Stomach (tissue), 19 donors: ENCODE measurements at places on chromosomes 11 and 22. TPM values are rescaled to one million over a fixed set of nuclear protein-coding genes. Genes with fewer than 3 reads are reported as not detected.

DNA sequence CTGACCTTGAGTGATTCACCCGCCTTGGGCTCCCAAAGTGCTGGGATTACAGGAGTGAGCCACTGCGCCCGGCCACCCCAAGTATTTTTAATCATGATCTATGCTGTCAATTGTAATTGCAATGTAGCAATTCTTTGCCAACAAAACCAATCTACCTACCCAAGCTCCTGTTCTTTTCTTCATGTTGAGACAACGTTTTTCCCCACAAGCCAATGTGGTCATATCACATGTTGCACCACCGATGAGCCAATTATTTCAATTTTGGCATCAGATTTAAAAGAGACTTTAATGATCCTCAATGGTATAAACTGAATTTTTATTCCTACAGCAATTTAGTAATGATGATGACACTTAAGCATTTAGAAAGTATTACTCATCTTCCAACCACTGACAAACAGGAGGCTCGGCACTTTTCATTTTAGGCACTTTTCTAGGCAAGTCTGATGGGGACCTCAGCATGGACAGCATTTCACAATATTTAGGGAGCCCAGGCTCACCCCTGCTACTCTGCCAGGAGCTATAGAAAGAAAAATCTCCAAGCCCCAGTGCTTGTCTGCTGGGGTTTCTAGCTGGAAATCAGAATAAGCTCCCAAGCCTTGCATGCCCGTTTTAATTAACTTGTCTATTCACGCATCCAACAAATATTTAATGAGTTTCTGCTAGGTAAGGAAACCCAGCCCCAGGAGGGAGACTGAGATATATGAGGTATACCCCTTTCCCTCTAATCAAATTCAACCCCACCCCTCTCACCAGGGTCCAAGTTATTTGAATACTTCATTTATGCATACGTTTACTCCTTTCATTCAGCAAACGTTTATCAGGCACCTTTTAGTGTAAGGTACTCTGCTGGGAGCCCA lies 291.4 kb downstream of the ST3GAL4 start:
- no peak for DNase-seq

DNA sequence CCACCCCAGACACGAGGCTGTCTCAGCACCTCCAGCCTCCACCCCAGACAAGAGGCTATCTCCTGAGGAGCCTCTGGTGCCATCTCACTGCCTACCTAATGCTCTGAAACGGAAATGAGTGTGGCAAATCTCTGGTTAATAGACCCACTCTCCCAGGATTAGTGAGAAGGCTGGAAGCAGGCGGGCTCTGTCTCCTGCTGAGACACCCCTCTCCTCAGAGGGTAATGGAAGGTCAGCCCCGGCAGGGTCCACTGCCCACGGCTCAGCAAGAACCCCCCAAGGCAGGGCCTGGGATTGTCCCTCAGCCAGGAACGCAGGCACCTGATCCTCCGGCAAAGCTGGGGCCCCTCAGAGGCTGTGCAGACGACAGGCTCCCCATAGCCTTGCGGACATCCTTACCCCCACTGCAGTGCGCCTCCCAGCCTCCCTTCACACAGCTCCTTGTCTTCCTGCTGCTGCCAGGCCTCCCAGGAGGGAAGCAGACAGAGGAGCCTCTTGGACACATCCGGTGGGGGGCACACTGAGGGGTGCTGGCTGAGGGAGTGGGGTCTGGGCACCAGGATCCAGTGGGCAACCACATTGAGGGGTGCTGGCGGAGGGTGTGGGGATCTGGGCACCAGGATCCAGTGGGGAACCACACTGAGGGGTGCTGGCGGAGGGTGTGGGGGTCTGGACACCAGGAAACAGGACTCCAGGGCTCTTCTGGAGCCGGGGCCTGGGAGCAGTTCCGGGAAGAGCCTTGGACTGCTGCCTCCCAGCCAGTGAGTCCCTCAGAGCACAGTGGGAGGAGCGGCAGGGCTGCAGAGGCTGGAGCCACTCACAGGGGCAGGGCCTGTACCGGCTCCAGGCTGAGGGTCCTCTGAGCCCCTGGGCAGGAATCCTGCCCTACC lies 13.1 kb downstream of the CHID1 start:
- peak; percentile 59 for DNase-seq

- DNase-seq: no peak
These were observed 14.6 kb downstream of the IL10RA start for GRCh38 chr11:118000850-118001228.

DNA sequence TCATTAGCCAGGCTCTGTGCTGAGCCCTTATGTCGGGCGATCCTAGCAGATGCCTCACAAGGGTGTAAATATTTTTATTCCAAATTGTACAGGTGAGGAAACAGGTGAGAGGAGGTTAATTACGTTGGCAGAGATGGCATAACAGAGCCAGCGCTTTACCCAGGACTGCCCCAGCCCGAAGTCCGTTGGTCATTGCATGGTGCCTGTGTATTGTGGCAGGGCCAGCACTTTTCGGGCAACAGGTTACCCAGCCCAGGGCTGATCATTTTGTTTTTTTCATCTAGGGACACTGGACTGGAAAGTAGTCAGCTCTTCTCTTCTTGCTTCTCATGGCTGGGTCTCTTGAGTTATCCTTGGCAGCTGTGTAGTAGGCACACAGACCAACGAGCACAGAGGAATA lies 202.2 kb upstream of the NAV2 start:
- no peak for DNase-seq

DNA sequence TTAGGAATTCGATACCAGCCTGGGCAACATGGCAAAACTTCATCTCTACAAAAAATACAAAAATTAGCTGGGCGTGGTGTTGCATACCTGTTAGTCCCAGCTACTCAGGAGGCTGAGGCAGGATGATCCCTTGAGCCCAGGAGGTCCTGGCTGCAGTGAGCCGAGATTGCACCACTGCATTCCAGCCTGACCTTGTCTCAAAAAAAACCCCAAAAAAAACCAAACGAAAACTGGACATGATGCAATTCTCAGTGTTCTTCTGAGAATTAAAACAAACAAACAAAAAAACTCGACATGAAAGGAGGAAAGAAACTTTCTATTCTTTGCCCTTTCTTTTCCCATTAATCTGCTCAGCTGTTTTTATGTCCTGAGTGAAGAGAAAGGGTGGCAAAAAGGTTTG lies 7.4 kb downstream of the MED17 start:
- DNase-seq: no peak

The PDGFD gene
- 17.8 TPM for total RNA-seq
